ENCODE measurements at places on chromosomes 1 and 21. TPM values are rescaled to one million over a fixed set of nuclear protein-coding genes. Genes with fewer than 3 reads are reported as not detected.

- H3K36me3 ChIP-seq, result no peaks in the 10 kb centered on the region
- no peak overlapping the region for H3K4me3 ChIP-seq
- no peaks in the 10 kb centered on the region for H3K4me1 ChIP-seq
Observed at GRCh38 chr1:173688300-173688699, 18.6 kb upstream of the ANKRD45 start.

The TM2D1 gene
- 59.1 TPM for total RNA-seq

The AMY1A gene
- 1.3 TPM for total RNA-seq

The ID3 gene
- 75.4 TPM for total RNA-seq

The KIF21B gene
- 6.9 TPM for total RNA-seq

The MIXL1 gene
- not detected for total RNA-seq

The HAO2 gene
- total RNA-seq, result 1.0 TPM

GRCh38 chr1:176694713-176695112 is 231.7 kb downstream of the PAPPA2 start:
- H3K27me3 ChIP-seq, result no peaks in the 10 kb centered on the region
- no peaks in the 10 kb centered on the region for H3K36me3 ChIP-seq
- no peak overlapping the region for H3K27ac ChIP-seq
- H3K4me1 ChIP-seq, result no peaks in the 10 kb centered on the region

- no peaks in the 10 kb centered on the region for H3K36me3 ChIP-seq
- no peak overlapping the region for H3K4me3 ChIP-seq
- H3K27ac ChIP-seq, result no peak overlapping the region
Observed at GRCh38 chr1:204728456-204728855, 42.9 kb upstream of the LRRN2 start.

The PDC gene
- total RNA-seq, result not detected

The OR2M3 gene
- total RNA-seq, result not detected

DNA sequence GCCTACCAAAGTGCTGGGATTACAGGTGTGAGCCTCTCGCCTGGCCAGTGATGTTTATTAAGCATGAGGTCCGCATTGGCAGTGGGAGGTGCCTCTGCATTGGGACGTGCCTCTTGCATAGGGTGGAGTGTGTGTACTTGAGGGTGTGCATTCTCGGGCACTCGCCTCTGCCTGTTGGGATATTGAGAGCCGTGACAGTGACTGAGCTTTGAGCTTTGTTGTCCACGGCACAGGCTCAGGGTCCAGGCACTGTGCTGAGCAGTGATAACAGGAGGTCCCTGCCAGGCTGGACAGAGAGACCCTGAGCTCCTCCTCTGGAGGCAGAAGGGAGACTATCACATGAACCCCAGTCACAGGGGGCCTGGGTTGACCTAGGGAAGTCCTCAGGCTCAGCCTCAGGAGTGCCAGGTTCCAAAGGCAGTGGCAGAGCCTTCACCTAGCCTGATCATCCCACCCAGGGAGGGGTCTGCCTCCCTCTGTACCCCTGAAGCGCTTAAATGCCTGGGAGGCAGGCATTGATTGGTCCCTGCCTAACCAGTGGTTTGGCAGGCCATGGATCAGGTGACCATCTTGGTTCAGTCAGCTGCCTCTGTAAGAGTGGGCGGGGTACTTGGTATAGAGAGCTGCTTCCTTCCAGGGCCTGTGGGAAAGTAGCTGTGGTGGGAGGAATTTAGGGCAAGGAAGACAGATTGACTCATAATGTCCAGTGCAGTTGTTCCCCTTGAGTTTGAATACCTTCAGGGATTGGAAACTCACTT is 213.8 kb upstream of the TMEM51 start:
- no peak overlapping the region for H3K4me3 ChIP-seq
- H3K36me3 ChIP-seq, result no peaks in the 10 kb centered on the region
- no peak for DNase-seq
- no peaks in the 10 kb centered on the region for H3K27me3 ChIP-seq
- H3K27ac ChIP-seq, result peak overlapping the region; percentile 58

DNA sequence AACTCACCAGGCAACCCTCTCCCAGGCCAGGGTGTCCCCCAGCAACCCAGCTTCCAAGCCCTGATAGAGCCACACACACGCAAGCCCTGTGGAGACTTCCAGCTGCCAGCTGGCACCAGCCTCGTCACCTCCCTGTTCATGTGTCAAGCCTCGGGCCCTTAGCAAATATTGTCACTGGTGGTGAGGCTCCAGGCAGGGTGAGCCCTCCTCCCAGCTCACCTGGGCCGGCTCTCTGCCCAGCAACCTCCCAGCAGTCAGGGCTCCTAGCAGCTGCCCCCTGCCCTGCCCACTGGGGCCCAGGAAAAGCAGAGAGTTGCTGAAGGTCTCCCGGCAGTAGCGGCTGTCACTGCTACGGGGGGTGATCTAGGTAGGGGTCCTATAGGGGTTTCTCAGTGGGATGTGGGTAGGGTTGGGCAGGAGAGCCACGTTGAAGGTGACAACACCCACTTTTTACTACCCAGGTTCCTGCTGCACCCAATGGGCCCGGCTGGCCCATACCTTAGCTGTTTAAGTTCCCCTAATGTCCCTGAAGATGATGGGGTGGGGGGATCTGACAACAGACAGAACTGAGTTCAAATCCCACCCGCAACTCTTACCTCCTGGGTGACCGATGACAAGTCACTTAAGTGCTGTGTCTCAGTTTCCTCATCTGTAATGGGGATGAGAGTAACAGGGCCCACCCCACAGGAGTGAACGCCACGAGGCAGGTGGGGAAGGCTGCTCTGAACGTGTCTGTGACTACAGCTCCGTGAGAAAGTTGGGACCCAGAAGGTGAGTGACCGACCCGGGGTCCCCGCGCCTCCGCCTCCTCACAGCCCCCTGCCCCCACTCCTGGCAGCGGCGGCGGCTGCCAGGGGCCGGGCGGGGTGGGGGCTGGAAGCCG is 678 bp downstream of the TTC39A start:
- H3K4me1 ChIP-seq, result peaks cover 19% of the 10 kb centered on the region
- H3K27me3 ChIP-seq, result peaks cover 6% of the 10 kb centered on the region
- H3K4me3 ChIP-seq, result peak overlapping the region; percentile 56
- H3K27ac ChIP-seq, result peak overlapping the region; percentile 54
- DNase-seq, result peak; percentile 88

- H3K4me1 ChIP-seq, result peaks cover 22% of the 10 kb centered on the region
- no peak within 1 kb of the TSS for H3K27ac ChIP-seq
- peaks cover 13% of the 10 kb centered on the region for H3K27me3 ChIP-seq
- peak within 1 kb of the TSS; percentile 64 for H3K4me3 ChIP-seq
- no peaks in the 10 kb centered on the region for H3K36me3 ChIP-seq
Observed at GRCh38 chr1:84996846-84997666, at the start of gene MCOLN2. TSS of gene MCOLN2 (minus strand) at chr1:84997113. CDS start at chr1:84996872, 241 bp downstream.

GRCh38 chr21:38533887-38534286 is 35.6 kb upstream of the ERG start:
- no peaks in the 10 kb centered on the region for H3K36me3 ChIP-seq
- no peak overlapping the region for H3K27ac ChIP-seq
- H3K4me1 ChIP-seq, result no peaks in the 10 kb centered on the region

DNA sequence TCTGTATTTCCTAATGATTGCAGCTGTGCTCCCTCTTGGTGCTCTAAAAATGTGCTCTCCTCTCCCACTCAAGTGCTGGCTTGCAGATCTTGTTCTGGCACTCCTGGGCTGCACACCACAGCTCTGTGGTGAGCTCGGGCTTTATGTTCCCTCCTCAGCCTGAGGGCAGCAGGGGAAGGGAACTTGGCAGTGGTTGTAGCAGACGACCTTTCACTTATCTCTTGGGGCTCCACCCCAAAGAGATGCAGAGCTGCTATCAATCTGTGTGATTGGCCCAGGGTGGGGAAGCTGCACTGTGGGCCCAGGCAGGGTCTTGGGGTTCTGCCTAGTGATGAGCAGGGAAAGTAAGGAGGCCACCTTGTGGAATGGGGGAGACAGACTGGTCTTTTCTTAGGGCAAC is 143.5 kb upstream of the GORAB start:
- no peak overlapping the region for H3K4me3 ChIP-seq
- DNase-seq, result no peak
- no peaks in the 10 kb centered on the region for H3K4me1 ChIP-seq

The APCS gene
- not detected for total RNA-seq

The ABCG1 gene
- total RNA-seq, result 56.7 TPM

The GSTM5 gene
- total RNA-seq, result 24.3 TPM

The FMO2 gene
- 212 TPM for total RNA-seq

DNA sequence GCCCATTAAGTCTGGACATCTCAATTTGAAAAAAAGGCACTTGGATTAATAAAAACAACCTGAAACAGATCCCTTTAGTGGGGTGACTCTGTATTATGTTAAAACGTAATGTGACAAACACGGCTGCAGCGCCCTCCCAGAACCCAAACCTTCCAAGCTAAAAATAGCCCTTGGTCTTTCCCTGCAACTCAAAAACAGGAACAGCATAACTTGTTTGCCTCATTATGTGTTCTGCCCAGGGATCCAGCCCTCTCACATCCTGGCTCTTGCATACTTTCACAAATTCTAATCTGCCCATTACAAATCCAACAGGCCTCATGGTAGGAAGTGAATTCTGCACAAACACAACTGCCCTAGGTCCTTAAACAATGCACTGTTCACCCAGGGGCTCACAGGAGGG is 94.7 kb upstream of the GADD45A start:
- no peaks in the 10 kb centered on the region for H3K36me3 ChIP-seq
- no peaks in the 10 kb centered on the region for H3K27me3 ChIP-seq
- peak overlapping the region; percentile 36 for H3K27ac ChIP-seq
- peaks cover 19% of the 10 kb centered on the region for H3K4me1 ChIP-seq
- no peak for DNase-seq

All from upper lobe of left lung (tissue), 6 donors.